ENCODE measurements at places on chromosomes 1 and 21.
A peak's percentile ranks its signal among the peaks of the same experiment; 100 is the strongest.

GRCh38 chr1:42793824-42794223 is 9.0 kb downstream of the TMEM269 start:
- no peak for DNase-seq

GRCh38 chr1:72283307-72284083 is 1.2 kb upstream of the NEGR1 start:
- peak; percentile 14 for DNase-seq

- no peak for DNase-seq
Observed at GRCh38 chr1:183783767-183784637, 20.9 kb upstream of the RGL1 start.

- no peak for DNase-seq
Observed at GRCh38 chr21:37183749-37184148, 83.4 kb downstream of the VPS26C start.

DNA sequence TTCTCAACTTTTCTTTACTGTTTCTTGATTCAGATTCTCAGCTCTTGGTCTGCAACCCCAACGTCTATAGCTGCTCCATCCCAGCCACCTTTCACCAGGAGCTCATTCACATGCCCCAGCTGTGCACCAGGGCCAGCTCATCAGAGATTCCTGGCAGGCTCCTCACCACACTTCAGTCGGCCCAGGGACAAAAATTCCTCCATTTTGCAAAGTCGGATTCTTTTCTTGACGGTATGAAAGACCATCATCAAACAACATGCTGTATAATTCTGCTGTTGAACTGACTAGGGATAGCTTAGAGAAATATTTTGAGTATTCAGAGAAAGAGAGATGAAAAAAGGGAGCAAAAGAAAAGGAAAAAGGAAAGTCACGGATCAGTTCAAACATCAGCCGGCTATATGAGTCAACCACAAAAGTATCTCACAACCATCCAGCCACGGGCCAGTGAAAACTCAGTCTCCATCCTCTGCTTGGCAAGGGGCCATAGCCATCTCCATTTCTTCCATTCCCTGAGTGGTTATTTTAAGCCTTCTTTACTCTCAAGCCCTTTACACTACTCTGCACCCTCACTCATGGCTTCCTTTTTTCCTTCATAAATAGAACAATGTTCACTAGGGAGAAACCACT is 14.1 kb downstream of the DNASE2B start:
- no peak for DNase-seq

GRCh38 chr1:222250376-222250775 is 297.5 kb downstream of the HHIPL2 start:
- DNase-seq: no peak

DNA sequence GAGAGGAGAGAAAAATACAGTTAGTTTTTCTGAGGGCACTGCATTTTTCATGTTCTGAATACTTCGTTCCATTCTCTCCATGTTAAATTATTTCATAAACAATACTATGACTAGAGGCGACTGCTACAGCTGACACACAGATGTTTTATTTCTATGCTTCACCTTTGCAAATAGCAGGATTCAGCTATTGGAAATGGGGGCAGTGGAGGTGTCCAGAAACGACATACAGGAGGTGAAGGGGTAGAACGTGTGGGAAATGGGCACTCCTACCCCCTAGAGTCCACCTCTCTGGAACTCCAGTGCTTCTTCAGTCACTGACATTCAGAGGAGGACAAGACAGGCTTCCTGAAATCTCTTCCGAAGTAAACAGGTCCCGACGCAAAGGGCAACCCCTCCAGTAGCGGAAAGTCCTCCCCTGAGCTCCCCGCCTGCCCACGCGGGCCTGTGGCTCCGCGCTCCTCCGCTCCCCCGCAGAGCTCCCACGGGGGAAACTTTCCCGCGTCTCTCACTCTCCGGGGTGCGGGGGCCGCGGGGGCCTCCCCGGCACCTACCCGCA is 480 bp downstream of the DPYD start:
- DNase-seq: no peak

DNA sequence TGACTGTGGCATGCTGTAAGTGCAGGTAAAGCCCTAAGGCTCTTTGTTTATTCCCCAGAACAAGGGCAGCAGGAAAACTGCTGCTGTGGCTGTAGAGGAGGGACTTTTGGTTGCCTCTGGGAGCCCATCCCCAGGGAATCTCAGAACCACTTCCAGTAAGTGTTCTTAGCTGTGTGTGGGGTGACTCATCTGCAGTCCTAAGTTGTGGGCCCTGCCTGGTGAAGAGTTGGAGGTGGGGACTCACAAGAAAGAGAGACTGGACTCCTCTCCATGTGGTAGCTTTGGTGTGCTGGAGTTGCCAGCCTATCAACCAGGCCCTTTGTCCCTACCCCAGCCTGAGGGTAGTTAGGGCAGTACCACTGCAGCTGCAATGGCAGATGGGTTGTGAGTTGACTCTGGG is 24.0 kb upstream of the DENND1B start:
- no peak for DNase-seq

DNA sequence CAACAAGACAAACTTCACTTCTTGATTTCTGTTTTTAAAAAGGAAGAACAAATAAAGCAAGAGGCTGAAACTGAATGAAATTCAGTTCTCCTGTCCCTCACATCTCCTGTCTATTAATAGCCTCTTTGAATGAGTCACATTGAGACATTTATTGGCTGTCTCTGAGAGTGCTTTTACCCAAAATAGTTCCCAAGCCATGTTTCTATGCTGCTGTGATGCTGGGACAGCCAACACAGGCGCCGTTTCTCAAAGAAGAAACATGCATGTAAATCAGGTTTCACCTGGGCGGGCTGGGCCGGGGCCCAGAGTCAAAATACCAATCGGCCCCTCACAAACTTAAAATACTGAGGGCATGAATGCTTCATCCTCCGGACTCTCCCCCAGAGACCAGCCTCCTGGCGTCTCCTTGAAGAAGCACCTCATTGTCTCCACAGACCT is 105.2 kb downstream of the EDEM3 start:
- DNase-seq: no peak

DNA sequence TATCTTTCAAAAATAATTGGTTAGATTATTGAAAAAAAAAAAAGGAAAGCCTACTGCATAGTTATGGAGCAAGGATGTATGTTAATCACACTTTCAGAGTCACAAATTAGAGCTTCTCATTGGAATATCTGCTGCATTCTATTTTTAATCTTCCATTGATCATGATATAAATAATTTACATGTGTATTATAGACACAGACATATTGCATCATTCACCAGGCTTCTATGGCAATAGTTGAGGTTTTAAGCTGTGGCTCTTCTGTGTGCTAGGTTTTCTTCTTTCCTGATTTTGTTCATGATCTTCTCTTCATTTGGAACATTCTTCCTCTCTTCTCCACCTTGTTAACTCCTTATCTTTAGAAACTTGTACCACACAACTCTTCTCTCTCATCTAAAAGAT is 123.2 kb upstream of the HMCN1 start:
- no peak for DNase-seq

GRCh38 chr1:70101231-70101630 is 104.1 kb downstream of the LRRC40 start:
- no peak for DNase-seq

DNA sequence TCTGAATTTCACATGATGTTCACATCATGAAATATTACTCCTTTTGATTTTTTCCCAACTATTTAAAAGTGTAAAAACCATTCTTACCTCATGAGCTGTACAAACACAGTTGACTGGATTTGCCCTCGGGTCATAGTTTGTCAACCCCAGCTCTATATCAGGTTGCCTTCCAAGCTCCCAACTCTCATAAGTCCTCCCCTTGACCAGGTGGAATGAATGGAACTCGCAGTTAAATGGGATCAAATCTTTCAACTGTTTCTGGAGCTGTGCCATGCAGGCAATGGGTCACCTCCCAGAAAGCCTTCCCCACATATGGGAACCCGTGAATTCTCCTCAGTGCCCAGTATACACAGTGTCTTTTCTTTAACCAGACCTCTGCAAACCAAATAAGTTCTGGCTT is 169.8 kb upstream of the FOXD3 start:
- DNase-seq: no peak

- DNase-seq: no peak
Observed at GRCh38 chr1:24321126-24321525, 2.0 kb downstream of the GRHL3 start.

DNA sequence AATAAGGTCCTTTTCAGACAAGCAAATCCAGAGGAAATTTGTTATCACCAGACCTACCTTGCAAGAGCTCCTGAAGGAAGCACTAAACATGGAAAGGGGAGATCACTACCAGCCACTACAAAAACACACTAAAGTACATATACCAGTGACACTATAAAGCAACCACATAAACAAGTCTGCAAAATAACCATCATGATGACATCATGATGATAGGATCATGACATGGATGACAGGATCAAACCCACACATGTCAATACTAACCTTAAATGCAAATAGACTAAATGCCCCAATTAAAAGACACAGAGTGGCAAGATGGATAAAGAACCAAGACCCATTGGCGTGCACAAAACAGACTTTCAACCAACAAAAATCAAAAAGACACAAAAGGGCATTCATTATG is 688.8 kb upstream of the NR5A2 start:
- DNase-seq: no peak

DNA sequence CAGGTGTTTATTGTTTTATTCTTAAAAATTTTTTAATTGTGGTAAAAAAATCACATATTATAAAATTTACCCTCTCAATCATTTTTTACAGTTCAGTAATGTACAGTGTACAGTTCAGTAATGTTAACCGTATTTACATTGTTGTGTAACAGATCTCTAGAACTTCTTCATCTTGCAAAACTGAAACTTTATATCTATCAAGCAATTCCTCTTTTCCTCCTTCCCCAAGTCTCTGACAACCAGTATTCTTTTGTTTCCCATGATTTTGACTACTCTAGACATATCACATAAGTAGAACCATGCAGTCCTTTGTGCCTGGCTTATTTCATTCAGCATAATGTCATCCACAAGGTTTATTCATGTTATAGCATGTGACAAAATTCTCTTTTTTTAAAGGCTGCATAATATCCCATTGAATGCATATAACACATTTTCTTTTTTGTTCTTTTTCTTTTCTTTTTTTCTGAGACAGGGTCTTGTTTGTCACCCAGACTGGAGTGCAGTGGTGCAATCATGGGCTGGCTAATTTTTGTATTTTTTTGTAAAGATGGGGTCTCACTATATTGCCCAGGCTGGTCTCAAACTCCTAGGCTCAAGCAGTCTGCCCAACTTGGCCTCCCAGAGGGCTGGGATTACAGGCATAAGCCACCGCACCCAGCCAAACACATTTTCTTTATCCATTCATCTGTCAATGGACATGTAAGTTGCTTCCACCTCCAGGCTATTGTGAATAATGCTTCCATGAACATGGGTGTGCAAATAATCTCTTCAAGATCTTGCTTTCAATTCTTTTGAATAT is 17.2 kb upstream of the RCSD1 start:
- DNase-seq: no peak

DNA sequence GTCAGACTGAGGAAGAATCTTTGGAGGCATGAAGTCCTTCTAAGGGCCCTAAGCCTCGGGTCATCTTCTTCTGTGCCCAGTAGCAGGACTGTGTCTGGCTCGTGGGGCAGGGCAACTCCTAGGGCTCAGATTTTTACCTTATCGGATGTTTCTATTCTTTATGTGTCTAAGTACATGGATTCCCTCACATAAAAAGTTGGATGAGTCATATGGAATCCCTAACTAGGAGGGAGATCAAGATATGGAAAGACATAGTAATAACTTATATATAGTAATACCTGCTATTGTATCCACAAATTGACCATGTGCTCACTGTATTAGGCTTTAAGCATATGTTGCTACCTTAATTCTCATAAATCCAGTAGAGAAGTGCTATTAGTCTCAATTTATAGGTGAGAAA is 364.5 kb upstream of the CAMK1G start:
- no peak for DNase-seq

- no peak for DNase-seq
Observed at GRCh38 chr1:26582053-26582835, 52.7 kb downstream of the RPS6KA1 start.

DNA sequence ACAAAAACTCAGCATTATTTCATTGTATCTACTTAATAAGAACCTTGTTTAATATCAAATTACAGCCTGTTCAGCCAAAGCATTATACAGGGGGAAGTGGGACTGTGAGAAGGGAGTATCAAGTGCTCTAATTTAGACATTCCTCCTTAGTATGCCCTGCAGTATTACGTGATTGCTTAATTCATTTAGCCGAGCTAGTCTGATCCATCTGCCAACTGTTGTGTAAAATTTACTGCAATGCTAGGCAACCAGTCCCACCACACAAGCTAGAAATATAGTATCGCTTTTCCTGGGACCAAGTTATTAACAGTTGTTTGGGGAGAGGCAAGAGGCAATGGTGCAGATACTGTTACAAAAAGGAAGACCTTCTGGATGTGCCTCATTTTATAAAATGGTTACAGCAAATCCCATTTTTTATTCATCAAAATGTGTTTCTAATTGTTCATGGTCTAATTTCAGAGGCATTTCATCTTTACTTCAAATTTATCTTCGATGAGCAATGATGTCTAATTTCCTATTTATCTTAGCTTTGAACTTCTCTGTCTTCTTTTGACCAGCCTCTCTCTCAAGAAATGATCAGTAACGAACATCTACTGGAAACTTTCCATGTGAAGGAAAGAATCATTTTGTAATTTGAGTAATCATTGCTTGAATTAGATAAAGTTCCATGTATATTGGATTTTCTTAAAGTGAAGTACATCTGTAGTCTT is 283.3 kb downstream of the DUSP10 start:
- DNase-seq: no peak

DNA sequence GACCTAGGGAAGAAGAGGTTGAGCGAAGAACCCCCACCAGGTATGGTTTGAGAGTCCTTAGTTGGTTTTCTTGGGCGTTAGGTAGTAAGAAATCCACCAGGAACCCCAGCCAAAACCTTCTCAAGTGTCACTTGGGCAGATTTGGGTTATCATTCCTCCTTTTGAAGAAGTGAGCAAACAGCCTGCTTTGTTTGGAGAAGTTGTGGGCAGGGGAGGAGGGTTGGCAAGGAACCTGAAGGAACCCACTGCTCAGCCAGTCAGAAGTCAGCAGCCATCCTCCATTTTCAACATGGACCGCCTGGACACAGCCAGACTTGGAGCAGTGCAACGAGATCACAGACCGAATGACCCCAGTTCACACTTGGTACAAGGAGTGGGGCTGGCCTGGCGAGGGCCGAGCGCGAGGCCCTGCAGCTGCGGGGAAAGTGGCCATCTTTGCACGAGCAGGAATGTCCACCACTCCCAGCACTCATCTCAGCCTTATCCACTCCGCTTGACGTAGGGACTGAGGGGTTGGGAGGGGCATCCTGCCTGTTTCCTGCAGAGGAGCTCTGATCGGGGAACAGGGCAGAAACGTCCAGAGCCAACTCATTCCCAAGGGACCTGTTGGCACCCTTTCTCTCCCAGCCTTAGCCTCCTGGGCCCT is 7.2 kb downstream of the ADPRS start:
- DNase-seq: no peak
